ENCODE measurements at places on chromosomes 3 and 15.
A peak's percentile ranks its signal among the peaks of the same experiment; 100 is the strongest.

- DNase-seq = no peak
Observed at GRCh38 chr3:64311424-64312061, 86.3 kb upstream of the PRICKLE2 start.

DNA sequence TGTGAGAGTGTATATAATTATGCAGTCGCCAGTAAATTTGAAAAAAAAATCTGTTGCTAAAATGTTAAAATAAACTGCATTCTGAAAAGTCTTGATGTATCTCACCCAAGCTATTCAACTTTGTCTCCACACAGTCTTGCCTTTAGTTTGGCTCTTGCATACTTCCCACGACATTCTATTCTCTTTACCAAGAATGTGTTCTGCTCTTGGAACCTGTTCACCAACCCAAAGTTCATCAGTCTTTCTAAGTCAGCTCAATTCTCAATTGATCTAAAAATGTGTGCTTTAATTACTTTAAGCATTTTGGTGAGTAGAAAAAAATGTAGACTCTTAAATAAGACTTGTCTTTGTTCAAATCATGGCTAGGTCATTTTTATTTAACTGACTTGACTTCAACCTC is 657.7 kb upstream of the TBL1XR1 start:
- no peak for DNase-seq

GRCh38 chr3:169527507-169527906 is 136.0 kb downstream of the MECOM start:
- no peak for DNase-seq

DNA sequence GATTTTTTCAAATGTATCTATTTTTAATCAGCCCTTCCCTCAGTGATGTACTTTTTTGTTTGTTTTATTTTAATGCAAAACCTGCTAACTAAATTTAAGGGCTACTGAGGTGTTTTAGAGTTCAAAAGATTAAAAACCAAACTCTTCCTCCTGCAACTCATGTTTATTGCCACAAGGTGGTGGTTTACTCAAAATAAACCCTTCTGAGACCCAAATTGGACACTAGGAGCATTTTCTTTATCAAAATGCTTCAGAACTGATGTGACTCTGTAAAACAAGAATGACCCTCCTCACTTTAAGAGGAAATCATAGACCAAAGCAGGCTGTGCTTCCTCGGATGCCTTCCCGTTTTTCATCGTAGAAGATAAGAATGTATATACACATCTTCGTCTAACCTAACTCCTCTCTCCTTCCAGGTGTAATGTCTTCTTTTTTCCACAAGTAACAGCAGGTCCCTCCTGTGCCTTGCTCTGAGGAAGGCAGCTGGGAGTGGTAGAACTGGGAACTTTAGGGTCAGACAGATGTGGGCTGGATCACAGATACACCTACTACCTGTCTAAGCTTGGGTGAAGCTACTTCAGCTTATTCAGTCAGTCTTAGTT is 2.9 kb upstream of the NME9 start:
- DNase-seq = peak; percentile 75

DNA sequence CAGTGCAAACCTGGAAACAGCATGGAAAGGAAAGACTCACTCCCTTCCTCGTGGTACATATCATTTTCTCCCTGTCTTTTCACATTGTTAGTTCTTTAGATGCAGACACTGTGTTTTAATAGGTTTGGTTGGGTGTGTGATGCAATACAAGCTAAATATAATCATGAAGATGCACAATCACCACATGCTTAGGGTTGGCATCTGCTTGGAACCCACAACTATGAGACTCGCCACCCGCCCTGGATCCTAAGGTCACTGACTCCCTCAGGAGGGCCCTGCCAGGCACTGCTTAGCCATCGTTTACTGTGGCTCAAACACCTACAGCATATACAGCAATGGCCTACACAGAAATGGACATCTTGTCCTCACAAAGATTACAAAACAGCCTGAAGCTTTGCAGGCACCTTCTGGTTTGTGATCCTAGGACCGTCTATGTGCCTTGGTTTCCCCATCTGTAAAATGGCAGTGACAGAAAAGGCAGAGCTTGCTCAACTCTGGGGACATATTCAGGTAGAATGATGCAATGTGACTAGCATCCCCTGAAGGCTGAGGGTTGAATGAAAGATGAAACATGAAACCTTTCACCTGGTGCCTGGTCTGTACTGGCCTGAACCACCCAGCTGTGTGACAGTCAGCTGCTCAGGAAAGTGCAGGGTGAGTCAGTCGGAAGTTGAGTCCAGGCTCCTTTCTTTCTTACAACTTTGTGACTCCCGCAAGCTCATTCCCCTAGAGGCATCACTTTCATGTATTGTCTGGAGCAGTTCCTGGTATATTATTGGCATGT is 123.6 kb upstream of the PFN2 start:
- DNase-seq = no peak

DNA sequence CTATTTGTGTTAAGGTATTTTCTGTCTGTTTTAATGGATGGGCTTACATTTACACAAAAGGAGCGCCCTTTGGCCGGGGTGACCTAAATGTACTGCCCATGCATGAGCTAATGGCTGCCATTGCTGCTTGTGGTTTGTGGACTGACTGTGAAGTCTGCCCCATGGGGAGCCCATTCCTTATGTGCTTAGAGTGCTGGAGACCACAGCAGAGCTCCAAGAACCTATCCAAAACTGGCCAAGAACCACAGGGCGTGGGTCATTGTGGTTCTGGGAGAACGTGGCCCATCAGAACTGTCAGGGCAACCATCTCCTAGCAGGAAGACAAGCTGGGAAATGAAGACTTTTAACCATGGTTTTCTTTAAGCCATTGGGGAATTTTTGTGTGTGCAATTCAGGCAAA is 105.3 kb downstream of the CHDH start:
- DNase-seq = no peak

GRCh38 chr3:45164056-45164455 is 17.9 kb upstream of the CDCP1 start:
- DNase-seq = no peak

- DNase-seq = peak; percentile 86
Observed at GRCh38 chr3:71875461-71875947, 90.6 kb upstream of the PROK2 start.

DNA sequence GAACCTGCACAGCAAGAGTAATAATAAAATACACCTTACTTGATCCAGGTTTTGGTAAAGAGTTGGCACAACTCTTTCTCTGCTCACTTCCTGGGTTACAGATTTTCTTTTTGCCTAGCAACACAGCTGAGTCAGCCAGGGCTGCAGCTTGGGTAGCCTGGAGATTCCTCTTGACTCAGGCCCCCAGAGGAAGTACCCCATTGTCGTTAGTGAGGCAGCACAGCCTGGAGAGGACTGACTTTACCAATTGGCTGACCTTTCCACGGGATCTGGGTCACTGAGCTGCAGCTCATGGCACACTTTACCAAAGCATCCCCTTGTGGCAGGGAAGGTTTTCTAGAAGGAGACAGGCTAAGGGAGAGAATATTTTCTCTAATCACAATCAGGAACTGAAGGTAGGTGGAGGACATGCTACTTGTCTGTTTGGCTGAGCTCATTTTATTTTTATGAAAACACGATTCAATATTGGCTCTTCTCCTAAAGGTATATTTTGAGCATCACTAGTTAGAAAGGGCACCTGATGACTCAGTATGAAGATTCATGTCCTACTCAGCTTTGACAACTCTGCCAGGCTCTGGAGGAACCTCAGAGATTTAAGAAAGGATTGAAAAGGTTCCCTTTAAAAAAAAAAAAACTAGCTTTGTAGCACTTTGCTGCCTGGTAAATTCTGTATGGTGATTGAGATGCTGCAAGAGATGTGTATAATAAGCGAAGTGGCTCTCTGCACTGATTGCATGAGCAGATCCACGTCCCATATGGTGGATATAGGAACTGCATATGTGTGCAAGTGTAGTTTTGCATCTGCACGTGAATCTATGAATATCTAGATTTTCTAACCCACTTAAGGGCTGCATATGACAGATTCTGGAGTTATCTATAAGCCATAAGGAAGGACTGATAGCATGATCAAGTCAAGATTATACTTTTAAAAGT is 124.8 kb downstream of the CHDH start:
- DNase-seq = no peak

DNA sequence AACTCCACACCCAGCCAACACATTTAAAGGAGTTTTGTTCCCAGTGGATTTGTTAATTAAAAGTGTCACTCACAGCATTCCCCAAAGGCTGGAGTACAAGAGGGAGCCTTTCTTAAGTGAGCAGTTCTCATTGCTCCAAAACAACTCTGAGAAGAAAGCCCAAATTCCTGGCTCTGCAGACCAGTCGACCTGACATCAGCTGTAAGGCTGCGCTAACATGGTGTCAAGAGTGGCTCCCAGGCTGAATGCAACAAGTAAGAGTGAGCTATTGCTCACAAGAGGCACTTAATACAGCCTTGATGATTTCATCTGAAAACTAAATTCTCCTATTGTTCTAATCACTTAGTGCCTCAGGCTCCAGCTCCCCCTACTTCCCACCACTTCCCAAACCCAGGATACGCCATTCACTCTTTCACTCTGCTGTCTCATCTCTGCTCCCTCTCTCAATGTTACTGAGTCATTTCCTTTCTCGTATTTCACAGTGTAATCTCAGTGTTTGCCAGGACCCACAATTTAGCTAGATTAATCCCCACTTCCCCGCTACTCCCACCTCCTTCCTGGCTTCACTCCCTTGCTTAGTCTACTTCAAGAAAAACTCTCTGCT is 81.8 kb downstream of the WWTR1 start:
- peak; percentile 29 for DNase-seq

- no peak for DNase-seq
Observed at GRCh38 chr15:90190606-90191343, 10.4 kb upstream of the SEMA4B start.

GRCh38 chr3:127853681-127854080 is 31.4 kb upstream of the MGLL start:
- no peak for DNase-seq

GRCh38 chr3:94183551-94183950 is 120.7 kb downstream of the NSUN3 start:
- no peak for DNase-seq

DNA sequence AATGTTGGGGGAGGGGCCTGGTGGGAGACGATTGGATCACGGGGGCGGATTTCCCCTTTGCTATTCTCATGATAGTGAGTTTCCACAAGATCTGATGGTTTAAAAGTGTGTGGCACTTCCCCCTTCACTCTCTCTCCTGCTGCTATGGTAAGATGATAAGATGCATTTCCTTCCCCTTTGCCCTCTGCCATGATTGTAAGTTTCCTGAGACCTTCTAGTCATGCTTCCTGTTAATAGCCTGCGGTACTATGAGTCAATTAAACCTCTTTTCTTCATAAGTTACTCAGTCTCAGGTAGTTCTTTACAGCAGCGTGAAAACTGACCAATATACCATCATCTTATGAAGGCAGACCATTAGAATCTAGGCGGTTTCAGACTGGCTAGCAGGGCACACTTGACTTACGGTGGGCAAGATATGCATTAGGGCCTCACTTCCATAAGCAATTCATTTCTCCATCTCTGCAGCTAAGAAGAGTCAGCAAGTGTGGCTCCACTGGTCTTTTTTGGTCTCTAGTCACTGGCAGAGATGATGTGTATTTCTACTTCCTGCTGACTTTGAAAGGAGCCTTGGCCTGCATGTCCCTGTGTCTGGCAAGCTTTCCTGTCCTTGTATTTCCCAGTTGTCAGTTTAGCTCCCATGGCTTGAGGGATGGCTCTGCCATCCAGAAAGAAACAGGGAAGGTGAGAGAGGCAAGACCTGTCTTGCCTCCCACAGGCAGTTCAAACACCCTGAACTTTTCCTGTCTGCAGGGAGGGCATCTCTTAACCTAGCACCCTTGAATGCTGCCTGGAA is 109.0 kb upstream of the ADAMTS9 start:
- DNase-seq = peak; percentile 14

DNA sequence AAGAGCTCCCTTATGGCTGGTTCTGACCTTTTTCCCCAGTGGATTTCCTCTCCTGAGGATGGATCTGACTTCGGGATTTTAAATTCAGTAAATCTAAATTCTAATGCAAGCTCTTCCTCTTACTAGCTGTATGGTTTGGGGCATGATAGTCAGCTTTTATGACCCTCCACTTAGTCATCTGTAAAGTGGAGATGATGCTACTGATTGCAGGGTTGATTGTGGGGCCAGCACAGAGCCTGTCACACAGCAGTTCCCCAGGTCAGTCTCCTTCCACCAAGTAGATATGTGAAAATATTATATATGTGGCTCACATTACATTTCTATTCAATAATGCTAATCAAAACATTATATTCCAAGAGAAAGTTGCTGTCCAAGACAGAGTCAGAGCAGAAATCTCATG is 141.3 kb upstream of the UBE2E1 start:
- no peak for DNase-seq

DNA sequence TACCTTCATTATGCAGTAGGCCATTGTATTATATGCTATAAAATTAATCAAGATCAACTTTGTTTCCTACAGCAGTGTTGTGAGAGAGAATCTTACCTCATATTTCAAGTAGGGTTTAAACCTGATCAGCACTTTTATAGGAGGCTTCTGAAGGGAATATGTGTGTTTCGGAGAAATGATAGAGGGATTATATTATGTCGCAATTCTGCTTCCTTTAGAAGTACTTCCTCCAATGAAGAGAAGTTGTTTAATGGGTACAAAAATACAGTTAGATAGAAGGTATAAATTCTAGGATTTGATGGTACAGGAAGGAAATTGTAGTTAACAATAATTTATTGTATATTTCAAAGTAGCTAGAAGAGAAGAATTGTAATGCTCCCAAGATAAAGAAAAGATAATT is 54.9 kb downstream of the NSUN3 start:
- DNase-seq = no peak

DNA sequence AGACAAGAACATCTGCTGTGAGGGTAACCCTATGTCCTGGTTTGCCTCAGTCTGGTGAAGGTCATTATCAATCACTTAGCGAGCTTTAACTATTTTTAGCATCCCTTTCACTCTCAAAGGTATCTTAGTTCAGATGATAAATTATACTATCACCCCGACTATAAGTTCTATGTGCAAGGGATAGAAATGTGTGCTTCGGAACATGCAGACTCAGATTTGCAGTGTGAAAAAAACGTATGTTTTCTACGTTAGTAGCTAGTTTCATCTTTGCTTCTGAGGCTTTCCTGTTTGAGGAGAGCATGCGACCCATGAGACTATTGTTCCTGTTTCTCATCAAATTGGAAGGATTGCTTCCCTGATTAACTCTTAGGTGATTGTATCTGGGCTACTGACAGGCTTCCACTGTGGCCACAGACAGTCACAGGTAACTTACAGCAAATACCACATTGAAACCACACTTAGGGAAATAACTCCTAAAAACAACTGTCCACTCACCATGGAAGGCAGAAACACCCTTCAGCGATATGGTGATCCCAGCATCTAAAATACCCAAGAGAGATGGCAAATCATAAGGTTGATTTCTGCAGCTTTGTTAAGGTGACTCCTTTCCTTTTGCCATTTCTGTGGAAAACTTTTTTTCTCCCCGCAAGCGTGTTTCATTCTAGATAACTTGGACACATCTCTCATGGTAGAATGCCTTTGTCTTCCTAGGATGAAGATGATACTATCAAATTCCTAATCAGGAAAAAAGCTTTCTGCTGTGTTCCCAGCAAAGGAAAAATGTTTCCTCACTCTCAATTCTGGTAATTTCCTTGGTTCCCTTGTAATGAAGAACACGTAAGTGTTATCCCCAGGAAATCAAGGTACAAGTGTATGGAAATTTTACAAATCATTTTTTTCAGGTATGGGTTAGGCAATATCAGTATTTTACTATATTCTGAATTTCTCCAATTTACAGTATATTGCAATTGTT is 5.2 kb downstream of the GCSAM start:
- DNase-seq = peak; percentile 56

Measured in pons (tissue), 1 donor.